ENCODE measurements at places on chromosomes 2 and 18.

GRCh38 chr2:178811901-178812300 lies 4.7 kb upstream of the TTN start:
- no peak for DNase-seq

GRCh38 chr2:222305516-222306392 lies 7.0 kb upstream of the PAX3 start:
- DNase-seq, result peak; percentile 38

- DNase-seq, result no peak
These were observed 12.2 kb downstream of the DNAJB2 start for GRCh38 chr2:219291394-219291793.

GRCh38 chr2:219058541-219059374 lies 2.0 kb downstream of the IHH start:
- no peak for DNase-seq

DNA sequence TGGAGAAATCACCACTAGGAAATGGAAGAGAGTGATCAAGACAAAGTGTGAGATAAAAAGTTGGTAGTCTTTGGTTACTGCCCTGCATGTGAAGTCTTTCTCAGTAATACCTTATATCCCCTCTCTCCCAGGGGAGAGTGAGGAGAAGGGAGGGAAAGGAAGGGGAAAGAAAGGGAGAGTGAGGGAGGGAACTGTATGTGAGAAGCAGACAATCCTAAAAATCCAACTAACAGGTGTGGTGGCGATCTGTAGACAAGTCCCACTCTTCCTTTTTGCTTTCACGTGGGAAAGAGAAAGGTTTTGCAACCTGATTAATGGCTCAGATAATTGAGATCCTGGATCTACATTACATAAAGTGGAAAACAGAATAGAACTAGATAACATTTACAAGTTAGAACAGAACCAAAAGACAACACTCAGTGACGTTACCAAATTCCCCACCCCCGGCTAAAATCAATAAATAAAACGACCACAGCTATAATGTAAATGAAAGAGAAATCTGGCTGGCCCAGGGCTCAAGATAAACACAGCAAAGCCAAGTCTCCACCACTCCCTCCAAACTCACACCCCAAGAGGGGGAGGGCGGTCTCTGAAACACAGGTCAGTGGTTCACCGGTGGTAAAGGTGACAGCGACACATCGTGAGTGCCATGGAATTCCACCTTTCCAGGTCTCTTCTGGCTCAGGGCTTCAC lies 10.0 kb upstream of the APCDD1 start:
- DNase-seq, result no peak

DNA sequence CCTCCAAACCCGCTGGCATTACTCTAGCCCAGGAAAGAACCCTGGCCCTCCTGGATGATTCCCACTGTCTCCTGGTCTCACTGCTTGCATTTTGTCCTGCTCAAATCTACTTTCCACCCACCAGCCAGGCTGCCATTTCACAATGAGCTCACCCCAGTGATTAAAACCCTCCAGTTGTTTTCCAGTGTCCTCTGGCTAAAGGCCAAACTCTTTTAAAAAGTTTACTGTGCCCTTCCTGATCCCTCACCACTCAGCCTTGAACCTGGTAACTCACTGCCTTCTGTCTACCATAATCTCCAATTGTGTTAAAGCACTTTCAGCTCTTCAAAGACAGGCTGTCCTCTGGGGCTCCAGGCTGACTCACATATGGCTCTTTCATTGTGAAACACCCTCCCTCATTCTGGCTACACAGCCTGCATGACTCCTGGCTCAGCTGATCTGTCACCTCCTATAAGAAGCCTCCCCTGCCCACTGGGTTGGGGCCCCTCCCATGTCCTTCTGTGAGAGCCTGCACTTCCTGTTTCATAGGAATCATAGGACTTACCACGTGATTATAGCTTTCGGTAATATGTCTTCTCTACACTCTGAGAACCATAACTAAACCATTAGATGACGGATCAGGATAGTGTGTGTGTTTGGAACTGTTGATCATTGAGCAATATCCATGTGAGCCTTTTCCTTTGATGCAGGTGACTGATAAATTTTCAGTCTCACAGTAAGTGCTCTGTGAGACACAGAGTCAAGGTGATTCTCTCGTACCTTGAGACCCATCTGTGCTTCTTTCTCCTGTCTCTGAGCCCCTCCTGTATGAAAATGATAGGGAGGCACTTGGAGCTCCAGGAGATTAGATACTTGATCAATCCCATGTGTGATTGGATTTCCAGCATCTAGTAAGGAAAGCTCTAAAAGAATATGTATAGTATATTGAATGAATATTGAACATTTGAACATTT lies 590.8 kb upstream of the ID2 start:
- peak; percentile 57 for DNase-seq

- no peak for DNase-seq
These were observed 184.0 kb downstream of the CELF4 start for GRCh38 chr18:37381554-37381953.

DNA sequence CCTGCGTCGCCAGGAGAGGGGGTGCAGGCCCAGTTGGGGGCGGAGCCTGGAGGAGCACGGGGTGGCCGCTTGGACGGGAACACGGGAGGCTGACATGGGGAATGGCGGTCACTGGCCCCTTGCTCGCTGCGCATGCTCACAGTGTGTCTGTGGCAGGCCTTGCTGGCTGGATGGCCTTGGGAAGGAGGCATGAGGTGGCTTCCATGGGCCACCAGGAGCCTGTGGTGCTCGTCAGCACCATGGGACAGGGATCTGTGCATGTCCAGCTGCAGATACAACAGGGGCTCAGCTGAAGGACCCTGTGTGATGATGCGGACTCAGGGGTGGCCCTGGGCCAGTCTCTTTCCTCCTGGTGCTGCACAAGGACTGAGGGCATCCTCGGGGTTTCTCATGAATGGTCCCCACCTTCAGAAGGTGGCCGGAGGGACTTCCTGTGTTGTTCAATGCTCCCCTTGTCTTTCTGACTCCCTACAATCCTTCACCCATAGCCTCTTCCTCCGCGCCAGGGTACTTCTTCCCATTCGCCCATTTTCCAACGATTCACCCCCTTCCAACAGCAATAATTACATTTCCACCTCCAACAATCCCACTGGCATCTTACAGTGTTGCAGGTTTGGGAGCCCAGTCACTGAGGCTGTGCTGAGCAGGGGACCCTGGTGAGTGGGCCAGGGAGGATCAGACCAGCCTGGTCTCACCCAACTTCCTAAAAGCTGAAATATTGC lies 3.4 kb upstream of the SP140L start:
- no peak for DNase-seq

GRCh38 chr2:238793306-238793705 lies 54.6 kb upstream of the TWIST2 start:
- DNase-seq, result no peak

DNA sequence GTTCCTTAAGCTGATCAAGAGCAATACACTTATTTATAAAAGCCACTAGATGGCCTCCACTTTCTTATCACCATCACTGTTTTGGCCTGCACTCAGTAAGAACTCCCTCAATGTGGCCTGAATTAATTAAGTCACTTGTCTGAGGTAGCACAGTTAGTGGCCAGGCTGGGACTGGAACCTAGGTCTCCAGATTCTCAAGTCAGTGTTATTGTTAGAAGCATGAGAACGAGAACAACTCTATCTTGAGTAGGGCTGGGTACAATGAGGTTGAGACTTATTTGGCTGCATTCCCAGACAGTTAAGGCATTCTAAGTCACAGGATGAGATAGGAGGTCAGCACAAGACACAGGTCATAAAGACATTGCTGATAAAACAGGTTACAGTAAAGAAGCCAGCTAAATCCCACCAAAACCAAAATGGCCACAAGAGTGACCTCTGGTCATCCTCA lies 115.8 kb downstream of the SS18 start:
- DNase-seq, result peak; percentile 33

GRCh38 chr18:22694954-22695353 lies 238.2 kb upstream of the RBBP8 start:
- DNase-seq, result no peak

DNA sequence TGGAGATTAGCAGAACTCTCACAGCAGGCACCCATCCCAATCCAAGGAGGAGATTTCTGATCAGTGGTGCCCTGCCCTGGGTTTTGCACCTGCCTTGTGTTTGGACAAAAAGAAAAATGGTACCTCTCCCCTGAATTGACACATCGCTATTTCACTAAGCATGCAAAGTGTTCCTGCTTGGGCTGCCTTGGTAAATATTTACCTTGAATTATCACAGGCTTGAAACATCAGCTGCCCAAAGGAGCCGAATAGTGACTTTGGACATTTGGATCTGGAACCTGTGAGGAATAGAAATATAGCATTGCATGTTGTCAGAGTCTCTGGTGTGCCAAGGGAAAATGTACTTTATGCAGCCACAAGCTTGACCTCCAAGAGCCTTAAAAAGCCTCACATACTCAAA lies 926.4 kb upstream of the FANCL start:
- no peak for DNase-seq

- no peak for DNase-seq
These were observed 146.4 kb upstream of the MAP2 start for GRCh38 chr2:209277444-209277843.

- DNase-seq, result no peak
These were observed 30.4 kb downstream of the PRKRA start for GRCh38 chr2:178420463-178420999.

- no peak for DNase-seq
These were observed 20.0 kb downstream of the SMC6 start for GRCh38 chr2:17733599-17733998.

All from GM12865 (cell line).